ENCODE measurements at places on chromosomes 7 and 10.

GRCh38 chr10:62194924-62195674, 73.5 kb downstream of the RTKN2 start:
- DNase-seq = no peak

GRCh38 chr7:34365611-34366010, 292.4 kb upstream of the NPSR1 start:
- DNase-seq = no peak

DNA sequence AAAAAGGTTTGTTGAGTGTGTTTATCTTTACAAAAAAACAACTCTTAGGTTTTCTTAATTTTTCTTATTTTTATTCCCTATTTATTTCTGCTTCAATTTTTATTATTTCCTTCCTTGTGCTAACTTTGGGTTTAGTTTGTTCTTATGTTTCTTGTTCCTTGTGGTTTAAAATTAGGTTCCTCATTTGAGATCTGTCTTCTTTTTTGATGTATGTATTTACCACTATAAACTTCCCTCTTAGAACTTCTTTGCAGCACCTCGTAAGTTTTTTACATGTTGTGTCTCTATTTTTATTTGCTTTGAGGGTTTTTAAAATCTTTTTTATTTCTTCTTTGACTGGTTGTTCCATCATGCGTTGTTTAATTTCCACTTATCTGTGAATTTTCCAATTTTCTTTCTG, 1217.1 kb upstream of the CELF2 start:
- DNase-seq = no peak

DNA sequence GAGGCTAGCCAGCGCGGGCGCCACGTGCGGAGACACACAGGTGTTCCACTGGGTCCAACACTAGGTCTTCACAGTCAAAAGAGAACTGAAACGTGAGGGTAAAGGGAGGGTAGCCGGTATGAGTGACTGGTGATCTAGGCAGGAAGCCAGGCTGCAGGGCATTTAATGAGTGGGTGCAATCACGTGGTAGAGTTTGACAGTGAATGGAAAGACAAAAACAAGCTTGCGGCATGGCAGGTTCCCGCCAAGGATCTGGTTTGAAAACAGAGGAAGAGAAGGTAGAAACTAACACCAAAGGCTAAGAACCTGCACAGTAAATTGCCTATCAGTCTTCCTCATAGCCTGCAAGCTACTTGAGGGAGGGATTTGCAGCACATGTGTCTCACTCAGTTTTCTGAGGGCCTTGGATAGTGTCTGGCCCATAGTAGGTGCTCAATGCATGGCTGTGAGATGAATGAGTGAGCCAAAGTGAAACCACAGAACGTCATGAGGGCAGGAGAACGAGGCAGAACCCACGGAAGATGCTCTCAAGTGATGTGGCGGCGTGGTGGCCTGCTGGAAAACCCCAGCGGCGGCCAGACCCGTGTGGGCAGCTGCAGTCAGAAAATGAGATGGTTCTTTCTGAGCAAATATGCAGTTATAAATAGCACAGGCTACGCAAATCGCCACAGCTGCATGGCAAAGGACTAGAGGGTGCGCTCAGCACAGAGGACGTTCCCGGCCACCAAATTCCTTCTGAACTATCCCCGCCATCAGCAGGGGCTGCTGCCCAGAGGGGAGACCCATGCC, 183.6 kb upstream of the NFE2L3 start:
- DNase-seq = no peak

- DNase-seq = no peak
Measured at GRCh38 chr10:22374489-22375126, 29.3 kb downstream of the SPAG6 start.

- no peak for DNase-seq
Measured at GRCh38 chr7:106060394-106060920, 51.7 kb downstream of the SYPL1 start.

DNA sequence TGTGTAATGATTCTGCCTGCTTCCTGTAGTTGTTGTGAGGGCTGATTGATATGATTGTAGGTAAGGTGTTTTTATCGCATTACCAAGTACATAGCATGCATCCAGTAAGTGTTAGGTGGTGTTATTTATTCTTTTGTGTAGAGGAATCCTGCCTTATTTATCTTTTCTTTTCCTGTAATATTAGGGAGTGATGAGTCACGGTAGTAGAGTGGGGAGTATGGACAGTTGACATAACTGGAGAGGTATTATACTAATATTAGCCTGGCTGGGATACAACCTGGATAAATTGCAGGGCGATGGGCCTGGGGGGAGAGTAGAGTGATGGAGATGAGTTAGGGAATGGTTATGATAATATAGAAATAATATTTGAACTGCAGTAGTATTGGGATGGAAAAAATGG, 9.8 kb downstream of the SDK1 start:
- DNase-seq = no peak

DNA sequence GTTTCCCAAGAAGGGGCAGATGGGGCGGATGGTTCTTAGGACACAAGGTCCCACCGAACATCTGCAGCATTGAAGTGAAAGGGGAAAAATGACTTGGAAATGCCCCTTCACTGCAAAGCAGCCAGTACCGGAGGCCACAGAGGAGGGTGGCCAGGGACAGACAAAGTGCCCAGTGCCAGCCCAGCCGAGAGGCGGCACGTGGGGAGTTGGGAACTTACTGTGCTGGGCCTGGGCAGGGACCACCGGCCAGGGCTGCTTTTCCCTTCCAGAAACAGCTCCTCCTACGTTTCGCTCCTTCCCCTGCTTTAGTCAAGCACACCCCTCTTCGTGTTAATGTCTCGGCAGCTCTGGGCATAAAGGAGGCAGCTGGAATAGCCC, 129.2 kb downstream of the TNS3 start:
- no peak for DNase-seq

DNA sequence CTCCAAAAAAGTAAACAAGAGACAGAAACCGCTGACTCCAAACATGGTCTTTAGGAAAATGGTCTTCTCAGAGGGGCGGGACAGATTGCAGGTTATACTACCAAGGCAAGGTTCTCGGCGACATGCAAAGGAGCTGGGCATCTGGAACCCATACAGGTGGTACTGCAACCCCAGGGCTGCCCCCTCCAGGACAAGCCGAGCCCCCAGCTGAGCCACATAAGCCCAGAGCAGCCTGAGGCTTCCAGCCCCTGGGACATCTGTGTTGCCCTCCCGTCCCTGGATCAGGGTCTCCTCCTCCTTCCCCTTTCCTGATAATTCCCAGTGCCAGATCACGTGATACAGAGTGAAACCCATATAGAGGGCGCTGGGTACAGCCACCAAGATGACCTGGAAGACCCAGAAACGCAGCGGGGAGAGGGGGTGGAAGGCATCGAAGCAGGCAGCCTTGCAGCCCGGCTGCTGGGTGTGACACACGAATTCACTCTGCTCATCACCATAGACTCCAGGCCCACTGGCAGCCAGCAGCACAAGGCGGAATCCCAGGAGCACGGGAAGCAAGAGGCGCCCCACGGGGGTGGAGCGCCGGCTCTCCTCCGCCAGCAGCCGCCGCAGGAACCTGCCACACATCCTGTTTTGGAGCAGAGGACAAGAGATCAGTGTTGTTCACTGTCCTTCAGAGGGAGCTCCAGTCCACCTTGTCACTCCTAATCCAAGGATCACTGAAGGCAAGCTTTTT, at the start of gene GJC3:
GJC3 (minus strand) TSS at position 627 of the 736 bp plus-strand sequence; CDS start at position 627, 0 bp downstream.
- peak; percentile 26 for DNase-seq

- DNase-seq = no peak
Measured at GRCh38 chr7:128948312-128948973, 10.7 kb downstream of the IRF5 start.

DNA sequence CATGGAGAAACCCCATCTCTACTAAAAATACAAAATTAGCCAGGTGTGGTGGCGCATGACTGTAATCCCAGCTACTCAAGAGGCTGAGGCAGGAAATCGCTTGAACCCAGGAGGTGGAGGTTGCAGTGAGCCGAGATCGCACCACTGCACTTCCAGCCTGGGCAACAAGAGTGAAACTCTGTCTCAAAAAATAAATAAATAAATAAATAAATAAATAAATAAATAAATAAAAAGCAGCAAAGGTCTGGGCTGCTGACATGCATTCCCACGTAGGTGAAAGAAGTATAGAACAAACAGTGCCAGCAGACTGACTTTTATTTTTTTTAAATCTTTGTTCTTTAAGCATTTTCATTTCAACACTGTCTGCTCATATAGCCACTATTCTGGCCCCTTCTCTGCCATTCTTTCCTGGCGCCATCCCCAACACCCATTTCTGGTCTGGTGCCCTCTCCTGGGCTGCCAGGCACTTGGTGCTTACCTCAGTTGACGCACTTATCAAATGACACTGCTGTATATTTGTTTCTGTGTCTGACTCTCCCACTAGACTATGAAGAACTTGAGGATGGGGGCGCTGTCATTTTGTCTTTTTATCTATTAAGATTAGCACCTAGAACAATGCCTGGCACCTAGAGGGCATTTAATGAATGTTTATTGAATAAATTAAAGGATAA, 15.6 kb downstream of the FAM107B start:
- DNase-seq = no peak

DNA sequence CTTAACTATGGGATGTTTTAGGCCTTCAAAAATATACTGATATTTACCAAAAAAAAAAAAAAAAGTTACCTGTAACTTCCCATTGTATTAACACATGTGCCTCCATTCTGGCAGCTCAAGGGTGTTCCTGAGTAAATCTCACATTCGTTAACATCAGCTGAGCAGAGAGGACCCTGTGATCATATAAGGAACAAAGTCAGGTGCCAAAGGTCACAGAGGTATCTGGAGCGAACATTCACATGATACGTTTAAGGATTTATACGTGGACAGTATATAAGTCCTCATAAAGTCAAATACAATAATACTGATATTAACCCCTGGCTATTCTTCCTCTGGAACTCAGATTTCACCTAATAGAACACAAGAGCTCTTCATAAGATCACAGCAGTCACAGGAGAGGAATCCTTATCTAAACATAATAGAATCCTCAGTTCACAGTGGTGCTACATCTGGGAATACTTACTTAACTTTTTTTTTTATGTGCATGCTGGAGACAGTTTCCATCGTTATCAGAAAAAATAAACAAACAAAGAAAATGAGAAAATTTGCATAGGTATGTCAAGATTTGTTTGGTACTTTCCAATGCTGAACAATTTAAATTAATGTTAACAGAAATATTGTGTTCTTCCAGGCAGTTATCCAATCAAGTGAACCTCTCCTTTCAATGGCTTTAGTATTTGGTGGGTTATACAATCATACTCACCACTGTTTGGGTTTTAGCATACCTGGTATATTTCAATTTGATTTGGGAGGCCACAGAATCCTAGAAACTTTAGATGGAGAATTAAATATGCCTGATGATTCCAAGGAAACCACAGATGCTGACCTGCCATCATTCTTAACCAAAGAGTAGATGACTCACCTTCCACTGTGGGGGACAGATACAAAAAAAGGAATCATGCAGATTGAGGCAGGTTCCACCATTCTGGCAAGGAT, 6.6 kb downstream of the CUBN start:
- DNase-seq = no peak

DNA sequence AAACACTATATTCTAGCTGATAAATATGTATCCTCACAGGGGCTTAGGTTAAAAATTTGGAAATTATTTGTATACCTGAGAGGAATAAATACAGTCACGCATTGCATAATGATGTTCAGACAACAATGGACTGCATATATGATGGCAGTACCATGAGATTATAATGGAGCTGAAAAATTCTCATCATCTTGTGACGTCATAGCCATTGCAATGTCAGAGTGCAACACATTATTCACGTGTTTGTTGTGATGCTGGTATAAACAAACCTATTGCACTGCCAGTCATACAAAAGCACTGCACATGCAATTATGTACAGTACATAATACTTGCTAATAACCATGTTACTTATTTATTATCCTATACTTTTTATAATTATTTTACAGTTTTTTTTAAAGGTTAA, 31.4 kb downstream of the STEAP1B start:
- no peak for DNase-seq

DNA sequence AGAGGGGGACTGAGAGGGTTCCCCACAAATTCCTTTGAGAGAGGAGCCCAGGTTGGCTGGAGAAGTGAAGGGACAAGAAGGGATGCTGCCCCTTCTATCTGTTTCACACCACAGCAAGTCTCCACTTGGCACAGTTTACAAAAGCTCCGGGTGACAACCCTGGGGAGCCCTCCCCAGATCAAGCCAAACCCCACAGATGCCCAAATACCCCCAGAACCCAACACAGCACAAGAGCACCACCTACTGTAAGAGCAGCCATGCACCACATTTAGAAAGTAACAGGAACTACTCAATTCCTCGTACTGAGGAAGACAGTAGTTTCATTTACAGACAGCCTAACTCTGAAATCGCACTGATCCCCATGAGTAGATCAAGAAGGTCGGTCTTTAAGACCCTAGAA, 67.8 kb upstream of the ATP6V0A4 start:
- peak; percentile 50 for DNase-seq

DNA sequence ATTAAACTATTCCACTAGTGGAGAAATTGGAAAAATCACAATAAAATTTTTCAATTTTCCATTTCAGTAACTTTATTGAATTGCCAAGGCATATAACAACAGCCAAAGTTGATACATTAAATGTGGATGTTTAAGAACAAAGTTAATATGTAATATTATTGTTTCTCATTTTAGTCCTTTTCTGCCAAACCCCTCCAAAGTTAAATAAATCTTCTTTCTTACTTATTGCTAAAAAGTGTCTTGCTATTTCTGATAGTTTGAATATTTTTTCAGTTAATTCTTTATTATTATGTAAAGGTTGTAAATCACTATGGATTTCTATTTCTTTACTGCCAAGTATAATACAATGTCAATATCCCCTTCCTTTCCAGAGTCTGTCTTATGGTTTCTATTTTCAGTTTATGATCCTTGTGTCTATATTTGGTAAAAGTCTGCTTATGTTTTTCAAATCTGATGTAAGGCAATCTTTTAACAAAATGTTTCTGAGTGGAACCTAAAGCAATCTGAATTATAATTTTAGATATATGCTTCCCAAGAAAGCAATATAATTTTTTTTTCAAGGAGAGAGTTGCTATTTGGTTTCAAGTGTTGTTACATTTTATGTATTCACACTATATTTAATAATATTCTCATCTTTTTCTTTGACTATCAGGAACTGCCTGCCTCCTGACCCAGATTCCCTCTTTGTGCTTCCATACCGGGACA, 80.3 kb upstream of the RHOBTB1 start:
- DNase-seq = no peak

DNA sequence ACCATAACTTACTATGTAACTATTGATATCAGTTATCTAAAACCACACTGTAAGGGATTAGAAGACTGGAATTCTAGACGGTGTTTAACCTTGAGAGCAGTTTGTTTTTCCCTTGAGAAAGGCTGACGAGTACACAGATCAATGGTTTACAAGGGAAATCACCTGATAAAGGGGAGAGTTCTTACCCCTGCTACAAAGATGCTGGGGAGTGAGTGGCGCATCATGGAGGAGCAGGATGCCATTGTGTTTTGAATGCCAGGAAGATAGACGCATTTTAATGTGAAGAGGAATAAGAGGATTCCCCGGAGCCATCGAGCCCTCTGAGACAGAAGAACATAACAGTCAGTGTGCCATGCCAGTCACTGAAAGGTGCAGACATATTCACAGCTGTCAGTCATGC, 145.2 kb downstream of the PKD1L1 start:
- DNase-seq = no peak

- no peak for DNase-seq
Measured at GRCh38 chr7:103795787-103796186, 193.7 kb downstream of the RELN start.
